ENCODE measurements at places on chromosomes 12 and 14. TPM values are rescaled to one million over a fixed set of nuclear protein-coding genes. Genes with fewer than 3 reads are reported as not detected.

- DNase-seq, result no peak
Measured at GRCh38 chr14:87251011-87251410, 742.0 kb downstream of the GALC start.

DNA sequence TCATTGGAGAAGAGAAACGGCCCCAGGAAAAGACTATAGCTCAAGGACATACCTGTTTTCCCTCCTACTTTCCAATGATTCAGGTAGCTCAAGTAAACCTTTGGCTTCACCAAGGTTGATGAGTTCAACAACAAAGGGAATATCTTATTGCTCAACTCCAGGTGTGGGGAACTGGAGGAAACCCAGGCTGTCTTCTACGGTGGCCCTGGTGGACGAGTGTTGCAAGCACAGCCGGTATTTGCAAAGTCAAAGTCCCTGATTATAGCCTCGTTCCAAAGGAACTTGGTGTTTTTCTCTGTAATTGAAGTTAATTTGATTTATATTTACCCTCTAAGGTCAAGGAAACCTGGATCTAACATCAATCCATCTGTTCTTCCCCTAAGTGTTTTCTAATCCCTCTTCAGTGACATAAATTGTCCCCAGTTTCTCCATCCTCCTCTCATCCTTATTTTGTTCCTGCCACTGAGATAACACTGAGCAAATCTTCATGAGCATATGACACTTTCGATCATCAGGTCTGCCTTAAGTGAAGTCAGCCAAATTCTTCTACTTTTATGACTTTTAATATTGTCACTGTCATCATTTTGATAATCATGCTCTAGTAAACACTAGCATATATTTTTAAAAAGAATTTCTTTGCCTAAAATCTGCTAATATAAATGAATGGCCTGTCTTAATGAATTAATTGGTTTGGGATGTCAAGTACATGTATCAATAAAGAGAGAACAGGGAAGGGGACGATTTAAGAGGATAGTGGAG is 174.6 kb upstream of the TBX3 start:
- DNase-seq, result no peak

GRCh38 chr14:99035268-99035667 is 236.7 kb downstream of the BCL11B start:
- DNase-seq, result peak; percentile 26

NFE2 gene
- total RNA-seq, result not detected

DNA sequence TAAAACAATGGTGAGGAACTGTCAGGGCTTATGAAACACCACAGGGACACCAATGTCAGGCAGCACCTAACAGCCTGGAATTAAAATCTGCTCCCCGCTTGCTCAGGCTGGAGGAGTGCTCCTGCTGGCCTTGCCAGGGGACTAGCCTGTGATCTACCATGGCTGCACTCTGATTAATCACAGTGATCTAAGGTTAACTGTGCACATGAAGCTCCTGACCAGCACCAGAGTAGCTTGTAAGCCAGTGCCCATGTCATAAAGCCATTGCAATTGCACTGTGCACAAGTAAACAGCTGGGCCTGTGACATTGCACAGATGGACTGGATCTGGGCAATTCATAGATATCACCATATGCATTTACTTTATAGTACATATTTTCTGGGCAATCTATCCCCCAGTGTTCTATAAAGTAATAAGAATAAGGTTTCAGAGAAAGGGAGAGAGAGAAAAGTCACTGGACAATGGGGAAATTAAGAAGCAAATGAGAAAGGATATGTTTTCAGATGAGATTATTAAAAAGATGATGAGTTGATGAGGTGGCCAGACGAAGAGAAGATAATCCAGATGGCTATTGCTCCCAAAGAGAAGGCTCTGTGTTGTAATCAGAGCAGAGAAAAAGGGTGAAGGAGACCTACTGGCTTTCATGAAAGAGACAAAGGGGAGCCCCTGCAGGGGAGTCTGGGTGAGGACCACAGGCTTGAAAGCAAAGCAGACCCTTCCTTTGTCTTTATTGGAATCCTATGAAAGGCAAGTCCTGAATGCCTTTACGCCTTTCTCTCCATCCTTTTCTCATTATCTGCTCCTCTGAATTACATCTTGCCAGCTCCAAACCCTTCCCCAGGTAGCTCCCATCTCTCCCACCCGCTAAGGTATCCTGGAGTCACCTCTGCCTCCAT is 145.8 kb downstream of the SLC38A6 start:
- DNase-seq, result peak; percentile 41

KLHL33 gene
- not detected for total RNA-seq

- no peak for DNase-seq
Measured at GRCh38 chr14:43449291-43449690, 1057.8 kb downstream of the FSCB start.

GRCh38 chr14:103204852-103205540 is 81.7 kb downstream of the TNFAIP2 start:
- DNase-seq, result no peak

DNA sequence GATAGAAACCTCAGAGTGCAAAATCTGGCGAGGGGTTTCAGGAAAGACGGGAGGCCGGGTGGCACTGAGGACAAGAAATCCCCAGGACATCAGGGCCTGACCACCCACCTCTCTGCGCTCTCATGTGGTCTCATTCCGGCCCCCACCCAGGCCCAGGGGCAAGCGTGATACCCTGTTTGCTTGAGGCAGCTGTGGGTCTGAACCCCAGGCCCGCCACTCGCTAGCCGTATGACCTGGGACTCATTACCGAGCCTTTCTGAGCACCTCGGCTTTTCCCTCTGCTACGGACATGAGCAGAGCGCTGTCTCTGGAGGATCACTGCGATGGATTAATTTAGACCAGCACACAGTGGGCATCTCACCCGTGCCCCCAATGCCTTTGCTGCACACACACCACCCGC is 25.5 kb upstream of the BCDIN3D start:
- DNase-seq, result peak; percentile 36

GRCh38 chr14:89667983-89668382 is 250.9 kb upstream of the FOXN3 start:
- no peak for DNase-seq

DNA sequence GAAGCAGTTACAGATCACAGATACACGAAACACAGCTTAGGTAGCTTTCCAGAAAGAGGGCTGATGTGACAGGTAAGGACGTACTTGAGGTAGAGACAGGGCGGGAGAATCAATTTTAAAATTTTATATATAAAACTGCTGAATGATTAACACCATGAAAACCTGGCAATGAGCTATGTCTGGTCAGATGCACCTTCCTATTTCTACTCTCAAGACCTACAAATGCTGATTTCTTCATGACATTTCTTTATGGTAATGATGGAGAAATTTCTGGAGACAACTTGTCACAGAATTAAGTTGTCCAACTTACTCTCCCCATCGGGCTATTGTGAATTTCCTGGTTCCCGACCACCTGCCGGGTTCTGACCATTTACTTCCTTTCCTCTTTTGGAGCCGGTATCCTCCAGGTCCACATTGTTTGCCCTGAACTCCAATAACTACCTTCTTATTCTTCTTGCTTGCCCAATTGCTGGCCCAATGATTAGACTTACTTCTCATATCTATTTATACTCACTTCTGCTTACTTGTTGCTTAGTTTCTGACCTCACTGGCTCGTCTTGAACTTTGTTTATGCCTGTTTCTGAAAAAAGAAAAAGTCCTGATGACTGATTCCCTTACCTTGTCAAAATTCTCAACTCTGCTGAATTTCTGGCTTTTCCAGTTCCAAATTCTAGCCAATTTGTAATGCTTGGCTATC is 12.8 kb upstream of the ATP2B1 start:
- DNase-seq, result no peak

DNA sequence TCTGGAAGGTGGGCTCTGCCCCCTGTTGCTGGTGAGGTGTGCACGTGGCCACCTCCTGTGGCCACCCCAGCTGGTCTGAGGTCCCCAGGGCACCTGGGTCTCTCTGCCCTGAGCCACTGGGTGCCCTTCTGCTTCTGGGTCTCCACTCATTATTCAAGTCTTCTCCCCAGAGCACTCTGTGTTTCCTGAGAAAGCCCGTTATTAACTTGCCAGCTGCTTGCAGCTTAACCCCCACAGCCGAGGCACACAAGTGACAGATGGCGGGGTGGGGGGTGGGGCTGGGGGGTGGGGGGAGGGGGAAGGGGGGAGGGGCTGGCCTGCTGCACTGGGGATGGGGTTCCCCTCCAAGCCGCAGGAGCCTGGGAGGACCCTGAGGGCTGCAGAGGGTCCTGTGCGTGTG is 40.5 kb downstream of the FBRSL1 start:
- DNase-seq, result no peak

EPYC gene
- not detected for total RNA-seq

PLA2G1B gene
- not detected for total RNA-seq

DIO2 gene
- 16.0 TPM for total RNA-seq

DNA sequence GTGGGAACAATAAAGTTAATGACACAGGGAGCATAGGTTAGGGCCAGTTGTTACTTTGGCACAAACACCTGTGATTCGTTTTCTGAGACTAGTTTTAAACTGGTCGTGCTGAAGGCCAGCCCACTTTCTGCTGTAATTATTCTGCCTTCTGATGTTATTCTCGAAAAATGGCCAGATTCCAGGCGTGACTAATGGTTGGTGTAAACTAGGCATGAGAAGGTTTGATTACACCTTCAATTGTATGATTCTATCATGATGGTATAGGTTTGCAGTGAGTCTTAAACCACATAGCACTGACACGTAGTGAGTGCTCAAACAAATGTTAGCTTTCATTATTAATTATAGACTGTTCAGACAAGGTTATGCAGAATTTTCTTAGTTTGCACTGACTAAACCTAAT is 39.0 kb downstream of the CKB start:
- DNase-seq, result peak; percentile 61

DNA sequence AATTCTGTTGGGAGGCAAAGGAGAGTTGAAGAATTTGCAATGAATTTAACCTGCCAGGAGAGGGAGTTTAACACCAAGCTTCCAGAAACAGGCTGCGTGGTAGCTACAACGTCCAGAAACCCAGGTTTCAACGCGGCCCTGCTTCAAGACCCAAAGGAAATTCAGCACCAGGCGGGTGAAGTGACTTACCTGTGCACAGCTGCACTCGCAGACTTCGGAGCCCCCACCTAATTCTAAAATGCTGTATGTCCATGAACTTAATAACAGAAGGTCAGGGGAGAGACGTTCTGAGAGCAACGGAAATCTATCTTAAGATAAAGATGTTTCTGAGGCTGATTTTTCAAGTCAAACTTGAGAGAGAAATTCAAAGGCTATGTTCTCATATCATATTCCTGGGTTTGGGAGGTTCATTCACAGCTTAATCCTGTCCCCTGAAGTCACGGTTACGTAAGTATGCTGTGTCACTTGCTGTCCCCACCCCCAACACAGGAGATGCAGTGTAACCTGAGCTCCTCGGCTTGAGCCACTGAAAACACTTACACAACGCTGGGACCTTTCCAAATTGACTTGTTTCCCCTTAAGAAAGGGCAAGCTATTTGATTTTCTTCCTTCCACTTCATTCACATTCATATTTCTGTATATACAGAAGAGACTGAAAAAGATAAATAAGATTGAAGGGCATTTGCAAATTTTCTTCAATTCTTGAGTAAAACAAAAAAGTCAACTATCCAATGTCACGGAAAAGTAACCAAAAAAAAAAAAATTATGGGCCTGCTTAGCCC is 22.7 kb downstream of the CLIP1 start:
- DNase-seq, result peak; percentile 85

DNA sequence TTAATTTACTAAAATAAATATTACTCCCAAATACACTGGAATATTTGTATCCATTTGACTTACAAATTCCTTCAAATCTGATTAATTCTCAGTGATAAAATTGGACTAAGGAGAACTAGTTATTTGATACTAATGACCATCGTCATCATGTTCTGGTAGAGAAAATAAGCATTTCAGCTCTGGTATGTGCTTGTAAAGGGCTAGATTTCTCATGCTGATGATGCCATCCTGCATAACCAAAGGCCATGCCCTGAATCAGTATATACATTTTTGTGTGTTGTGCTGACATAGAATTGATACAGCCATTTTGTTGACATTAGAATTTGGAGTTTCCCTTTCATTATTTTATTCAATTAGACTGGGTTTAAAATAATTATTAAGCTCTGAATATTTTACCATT is 148.9 kb downstream of the PCNX1 start:
- no peak for DNase-seq

DNA sequence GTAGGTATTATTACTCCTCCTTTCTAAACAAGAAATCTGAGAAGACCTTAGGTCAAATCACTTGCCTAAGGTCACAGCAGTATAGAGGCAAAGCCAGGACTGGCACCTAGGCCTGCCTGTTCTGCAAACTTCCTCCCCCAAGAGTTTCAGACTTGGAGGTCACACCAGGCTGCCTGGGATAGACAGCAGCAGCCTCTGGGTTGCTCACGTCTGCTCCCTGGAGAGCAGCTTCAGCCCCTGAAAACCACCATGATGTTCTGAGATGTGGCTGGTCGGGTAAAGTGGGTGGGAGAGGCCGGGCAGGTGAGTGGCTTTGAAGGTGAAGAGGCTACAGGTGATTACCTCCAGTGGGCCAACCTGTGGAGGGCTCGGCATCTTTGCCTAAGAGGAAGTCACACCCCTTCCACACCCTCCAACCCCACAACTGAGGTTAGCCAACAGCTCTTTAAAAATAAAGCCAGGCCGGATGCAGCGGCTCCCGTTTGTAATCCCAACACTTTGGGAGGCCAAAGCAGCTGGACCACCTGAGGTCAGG is 37.0 kb upstream of the PNMA1 start:
- no peak for DNase-seq

DNA sequence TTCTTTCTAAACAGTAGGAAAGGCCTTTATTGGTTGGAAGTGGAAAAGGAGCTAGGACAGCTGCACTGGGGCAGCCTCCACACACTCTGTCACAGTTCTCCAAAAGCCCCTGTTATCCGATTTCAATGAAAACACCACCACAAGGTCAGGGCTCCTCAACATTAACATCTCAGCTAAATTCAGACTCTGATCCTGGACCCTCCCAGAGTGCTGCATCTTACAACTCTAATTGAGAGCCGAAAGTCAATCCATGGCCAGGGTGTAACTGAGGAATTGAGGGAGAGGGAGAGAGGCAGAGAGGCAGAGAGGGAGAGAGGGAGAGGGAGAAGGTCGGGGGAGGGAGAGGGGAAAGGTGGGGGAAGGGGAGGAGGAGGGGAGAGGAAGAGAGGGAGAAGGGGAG is 32.1 kb downstream of the DICER1 start:
- DNase-seq, result peak; percentile 85

DNA sequence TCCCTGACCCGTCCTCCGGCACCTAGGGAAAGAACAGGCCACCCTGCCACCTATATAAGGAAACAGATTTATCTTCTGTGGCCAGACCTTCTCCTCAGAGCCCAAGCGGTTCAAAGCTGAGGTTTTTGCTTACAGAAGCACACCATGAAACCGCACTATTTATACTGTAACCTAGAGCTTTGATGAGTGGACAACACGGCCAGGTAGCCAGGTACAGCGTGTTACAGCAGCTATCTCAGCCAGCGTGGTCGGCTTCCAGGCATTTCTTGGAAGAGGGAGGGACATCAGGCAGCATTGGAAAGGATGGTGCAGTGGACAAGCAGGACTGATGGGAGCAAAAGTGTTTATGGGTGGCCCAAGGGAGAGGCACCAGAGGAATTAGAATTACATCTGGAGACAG is 34.4 kb downstream of the TTC7B start:
- DNase-seq, result no peak

LGR5 gene
- total RNA-seq, result 5.1 TPM

EMP1 gene
- total RNA-seq, result 7.5 TPM

- DNase-seq, result no peak
Measured at GRCh38 chr14:37122288-37122687, 50.1 kb downstream of the SLC25A21 start.

KRT82 gene
- not detected for total RNA-seq

GRCh38 chr12:1540690-1541089 is 53.7 kb downstream of the FBXL14 start:
- DNase-seq, result no peak

GLT1D1 gene
- 0.10 TPM for total RNA-seq

Data from SJCRH30 (cell line).